ENCODE measurements at places on chromosomes 5 and 9.

DNA sequence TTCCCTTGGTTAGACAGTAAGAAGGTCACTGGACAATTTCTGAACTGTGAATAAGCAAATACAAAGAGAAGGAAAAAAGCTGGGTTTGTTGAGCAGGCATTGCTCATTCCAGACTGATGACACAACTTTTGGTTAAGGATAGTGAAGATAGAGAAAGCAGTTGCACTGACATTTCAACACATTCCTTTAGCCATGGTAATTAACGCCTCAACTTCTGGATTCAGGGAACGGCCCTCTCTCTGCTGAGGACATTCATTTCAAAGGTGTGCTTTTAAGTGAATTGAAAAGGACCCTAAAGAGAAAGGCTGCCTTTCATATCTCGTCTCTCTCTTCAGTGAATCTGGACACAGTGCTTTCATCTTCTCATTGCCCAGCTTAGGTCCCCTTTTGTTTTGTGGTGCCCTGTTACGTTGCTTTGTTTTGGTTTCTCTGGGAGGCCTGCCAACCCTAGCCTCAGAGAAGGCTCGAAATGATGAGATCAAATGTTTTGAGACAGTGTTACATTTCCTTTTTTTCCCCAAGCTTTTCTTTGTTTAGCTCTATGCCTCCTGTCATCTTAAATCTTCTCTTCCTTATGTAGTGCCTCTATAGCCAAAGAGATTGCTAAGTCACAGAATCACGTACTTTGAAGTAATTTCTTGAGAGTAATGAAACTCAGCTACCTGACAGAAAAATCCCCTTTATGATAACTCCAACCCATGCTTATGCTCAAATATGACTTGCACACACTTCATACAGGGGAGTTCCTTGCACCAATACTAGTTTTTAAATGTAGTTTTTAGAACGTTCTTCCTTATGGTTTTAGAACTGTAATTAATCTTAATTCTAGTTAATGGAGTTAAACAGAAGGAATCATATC is 94.4 kb upstream of the IFNE start:
- H3K27ac ChIP-seq = no peak overlapping the region
- no peak for DNase-seq
- H3K4me3 ChIP-seq = no peak overlapping the region
- H3K27me3 ChIP-seq = no peaks in the 10 kb centered on the region

GRCh38 chr5:36744773-36745589 is 131.6 kb upstream of the NIPBL start:
- peak overlapping the region; percentile 0 for H3K27ac ChIP-seq
- H3K36me3 ChIP-seq = no peaks in the 10 kb centered on the region
- peaks cover 12% of the 10 kb centered on the region for H3K27me3 ChIP-seq
- H3K4me1 ChIP-seq = peaks cover 16% of the 10 kb centered on the region

DNA sequence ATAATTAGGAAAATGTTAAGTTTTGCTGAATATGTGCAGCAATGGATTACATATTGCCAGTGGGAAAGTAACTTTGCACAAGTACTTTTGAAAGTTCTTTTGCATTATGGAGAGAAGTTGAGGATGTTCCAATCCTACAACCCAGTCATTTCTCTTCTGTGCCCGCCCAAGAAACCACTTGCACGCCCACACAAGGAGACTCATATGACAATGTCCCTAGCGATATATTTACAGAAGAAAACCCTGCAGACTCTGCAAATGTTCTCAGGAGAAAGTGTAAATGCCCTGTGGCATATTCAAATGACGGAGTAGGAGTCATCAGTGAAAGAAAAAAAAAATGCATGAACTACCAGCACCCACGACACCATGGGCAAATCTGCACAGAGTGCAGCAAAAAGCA is 356.5 kb downstream of the CTNND2 start:
- H3K27ac ChIP-seq = no peak overlapping the region
- H3K27me3 ChIP-seq = no peaks in the 10 kb centered on the region
- no peak overlapping the region for H3K4me3 ChIP-seq
- no peak for DNase-seq

GRCh38 chr5:107072967-107073366 is 597.8 kb downstream of the EFNA5 start:
- no peak overlapping the region for H3K4me3 ChIP-seq
- H3K27me3 ChIP-seq = no peaks in the 10 kb centered on the region
- no peak for DNase-seq
- H3K36me3 ChIP-seq = no peaks in the 10 kb centered on the region
- no peak overlapping the region for H3K27ac ChIP-seq
- H3K4me1 ChIP-seq = no peaks in the 10 kb centered on the region

GRCh38 chr5:148791696-148792095 is 34.7 kb upstream of the ADRB2 start:
- no peaks in the 10 kb centered on the region for H3K4me1 ChIP-seq
- no peak overlapping the region for H3K27ac ChIP-seq
- H3K27me3 ChIP-seq = 0 out of 3 replicates have a peak, but pooled peaks cover 2% of the 10 kb centered on the region
- no peaks in the 10 kb centered on the region for H3K36me3 ChIP-seq
- no peak for DNase-seq

GRCh38 chr5:131170540-131171275 is at the start of gene LYRM7:
Gene LYRM7 (plus strand): TSS chr5:131170944. CDS start chr5:131171021, 77 bp downstream.
- peak; percentile 94 for DNase-seq
- no peaks in the 10 kb centered on the region for H3K27me3 ChIP-seq
- peak within 1 kb of the TSS; percentile 79 for H3K27ac ChIP-seq

All from K562 (cell line).